ENCODE measurements at places on chromosomes 7 and 10.

GRCh38 chr10:66591865-66592264 is 334.0 kb upstream of the LRRTM3 start:
- DNase-seq: no peak

DNA sequence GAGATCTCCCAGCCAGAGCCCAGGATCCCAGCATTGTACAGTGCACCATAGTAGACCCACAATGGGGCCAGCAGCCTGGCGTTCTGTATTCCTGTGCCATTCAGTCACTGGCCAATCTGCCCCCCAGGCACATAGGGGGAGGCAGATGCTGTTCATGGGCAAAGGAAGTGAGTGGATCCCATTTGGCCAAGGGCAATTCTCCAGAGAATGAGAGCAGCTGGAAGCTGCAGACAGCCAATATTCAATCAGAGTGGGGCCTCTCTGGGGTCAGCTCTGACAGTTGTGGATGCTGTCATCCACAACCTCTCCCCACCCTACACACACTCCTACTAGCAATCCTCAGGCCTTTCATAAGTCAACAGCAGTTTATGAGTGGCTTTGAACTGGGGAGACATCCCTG is 17.5 kb downstream of the STEAP1B start:
- DNase-seq: no peak

GRCh38 chr7:128247640-128248194 is 6.6 kb downstream of the LEP start:
- DNase-seq: peak; percentile 5

DNA sequence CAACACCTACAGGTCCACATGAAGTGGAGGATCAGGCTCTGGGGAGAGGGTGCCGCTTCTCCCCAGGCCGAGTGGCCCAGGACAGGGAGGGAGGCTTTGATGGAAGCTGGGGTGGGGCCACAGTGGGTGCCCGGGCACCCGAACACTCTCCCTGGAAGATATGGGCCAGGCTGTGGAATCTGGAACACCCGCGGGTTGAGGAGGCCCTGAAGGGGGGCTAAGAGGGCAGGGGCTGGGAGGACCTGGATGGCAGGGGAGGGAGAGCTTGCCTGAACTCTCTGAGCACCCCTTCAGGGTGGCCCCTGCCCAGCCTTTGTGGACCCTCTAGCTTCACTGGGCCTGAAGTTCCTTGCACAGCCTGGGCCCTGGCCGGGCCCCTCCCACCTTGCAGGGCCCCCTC is 4.5 kb upstream of the NKX6-2 start:
- DNase-seq: no peak

DNA sequence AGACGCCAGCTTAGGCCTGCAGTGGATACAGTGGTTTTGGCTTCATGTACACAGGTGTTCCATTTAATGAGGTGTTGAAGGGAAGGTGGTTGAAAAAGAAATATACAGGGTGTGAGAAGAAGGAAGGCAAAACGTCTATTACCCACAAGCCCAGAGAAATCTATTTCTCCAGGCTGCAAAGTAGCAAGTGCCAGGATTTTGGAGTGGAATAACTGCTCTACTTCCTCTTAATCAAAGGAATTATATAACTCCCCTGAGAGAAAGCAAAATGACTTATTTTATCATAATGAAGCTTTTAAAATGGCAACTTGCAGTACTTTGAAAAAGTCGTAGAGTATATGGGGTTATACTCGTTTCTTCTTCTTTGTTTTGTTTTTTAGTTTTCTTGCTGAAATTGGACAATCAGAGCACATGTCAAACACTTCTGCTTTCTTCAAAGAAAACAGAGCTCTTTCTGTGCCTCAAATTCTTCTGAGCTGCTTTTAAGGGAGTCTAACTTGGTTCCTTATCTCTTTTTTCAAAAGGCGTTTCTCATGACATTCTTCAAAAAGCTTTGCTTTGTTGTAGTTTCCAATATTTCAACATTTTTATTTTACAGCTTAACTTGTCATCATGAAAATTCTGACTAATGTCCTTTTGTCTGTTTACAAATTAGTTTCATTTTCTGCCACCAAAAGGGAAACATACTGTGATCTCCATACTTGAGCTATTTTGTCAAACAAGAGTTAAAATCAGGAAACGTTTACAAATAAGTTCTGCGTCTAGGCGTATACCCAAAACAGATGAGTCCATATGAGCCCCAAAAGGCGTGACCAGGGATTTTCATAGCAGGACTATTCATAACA is 289.7 kb downstream of the FRMD4A start:
- DNase-seq: no peak

DNA sequence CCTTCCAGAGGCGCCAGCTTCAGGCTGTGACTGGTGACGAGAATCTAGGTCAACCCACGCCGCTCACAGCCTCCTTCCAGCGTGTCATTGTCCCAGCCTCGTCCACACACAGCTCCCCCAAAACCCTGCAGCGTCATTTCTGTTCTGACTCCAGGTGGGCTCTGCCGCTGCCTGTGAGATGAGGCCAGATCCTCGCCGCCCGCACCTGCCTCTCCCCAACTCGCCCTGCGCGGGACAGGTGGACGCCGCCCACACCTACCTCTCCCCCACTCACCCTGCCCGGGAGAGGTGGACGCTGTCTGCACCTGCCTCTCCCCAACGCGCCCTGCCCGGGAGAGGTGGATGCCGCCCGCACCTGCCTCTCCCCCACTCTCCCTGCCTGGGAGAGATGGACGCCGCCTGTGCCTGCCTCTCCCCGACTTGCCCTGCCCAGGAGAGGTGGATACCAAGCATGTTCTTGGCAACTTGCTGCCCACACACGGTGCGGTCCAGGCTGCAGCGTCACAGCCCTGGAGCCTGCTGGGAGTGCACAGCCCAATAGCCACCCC is 32.0 kb upstream of the CFAP46 start:
- DNase-seq: no peak

DNA sequence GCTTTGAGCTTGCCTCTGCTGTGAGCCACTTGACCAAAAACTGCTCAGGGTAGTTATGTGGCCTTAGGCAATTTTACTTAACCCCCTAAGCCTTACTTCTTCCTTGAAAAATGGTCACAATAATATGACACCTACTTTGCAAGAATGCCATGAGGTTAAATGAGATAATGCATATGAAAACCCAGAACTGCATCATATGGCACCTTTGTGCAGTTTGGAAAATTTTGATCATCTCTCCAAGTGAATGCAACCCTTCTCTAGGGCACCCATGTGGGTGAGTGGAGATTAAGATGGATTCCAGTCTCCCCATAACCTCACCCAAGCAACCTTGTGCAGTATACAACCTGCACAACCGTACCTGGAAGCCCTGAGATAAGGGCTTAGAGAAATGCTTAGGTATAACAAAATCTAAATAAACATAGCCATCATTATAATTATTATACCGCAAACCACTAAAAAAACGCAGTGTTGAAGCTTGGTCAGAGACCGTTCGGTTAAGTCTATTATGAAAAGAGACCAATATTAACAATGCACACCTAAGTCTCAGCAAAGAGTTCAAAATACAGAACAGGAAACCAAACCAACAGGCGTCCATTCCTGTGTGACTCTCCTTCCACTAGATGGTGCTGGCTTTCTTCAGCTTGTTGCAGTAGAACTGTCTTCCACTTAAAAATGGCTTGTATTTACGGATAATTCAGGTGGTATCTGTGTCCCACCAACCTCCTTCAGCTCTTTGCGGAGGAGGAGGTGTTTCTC is 21.0 kb upstream of the ASB15 start:
- DNase-seq: no peak

DNA sequence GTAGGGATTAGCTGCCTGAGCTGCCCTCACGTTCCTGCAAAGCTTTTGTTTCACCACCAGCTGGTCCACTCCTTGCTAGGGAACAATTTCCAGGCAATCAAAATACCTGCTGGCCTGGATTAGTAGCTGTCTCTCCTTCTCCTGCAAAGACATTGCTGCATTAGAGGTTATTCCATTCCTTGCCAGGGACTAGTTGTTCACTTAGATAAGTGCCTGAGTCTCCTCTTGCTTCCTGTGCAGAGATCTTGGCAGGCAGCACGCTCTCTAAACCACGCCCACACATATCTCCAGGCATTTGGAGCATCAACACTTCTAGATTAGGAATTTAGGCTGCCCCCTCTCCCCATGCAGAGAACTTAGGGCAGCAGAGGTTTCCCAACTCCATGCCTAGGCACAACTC is 150.4 kb upstream of the SMIM30 start:
- DNase-seq: no peak

- no peak for DNase-seq
These were observed 28.2 kb downstream of the TAS2R41 start for GRCh38 chr7:143505838-143506237.

DNA sequence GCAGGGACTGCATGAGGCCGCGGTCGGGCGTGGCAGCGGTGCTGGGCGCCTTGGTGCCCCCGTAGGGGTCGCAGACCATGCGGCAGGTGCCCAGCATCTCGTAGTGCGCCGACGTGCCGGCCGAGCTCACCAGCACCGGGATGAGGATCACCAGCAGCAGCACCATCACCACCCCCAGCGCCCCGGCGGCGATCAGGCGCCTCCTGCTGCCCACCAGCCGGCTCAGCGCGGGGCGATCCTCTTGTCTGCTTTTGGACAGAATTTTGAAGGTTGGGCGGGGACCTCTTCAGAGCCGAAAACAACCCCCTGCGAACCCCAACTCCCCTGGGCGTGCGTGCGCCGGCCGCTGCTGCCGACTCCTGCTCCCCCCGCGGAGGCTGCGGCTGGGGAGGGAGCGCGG is 779 bp downstream of the C1QL3 start:
- no peak for DNase-seq

GRCh38 chr7:37471619-37472018 is 23.0 kb upstream of the ELMO1 start:
- DNase-seq: no peak

GRCh38 chr7:129202058-129202777 is 13.8 kb downstream of the SMO start:
- no peak for DNase-seq

DNA sequence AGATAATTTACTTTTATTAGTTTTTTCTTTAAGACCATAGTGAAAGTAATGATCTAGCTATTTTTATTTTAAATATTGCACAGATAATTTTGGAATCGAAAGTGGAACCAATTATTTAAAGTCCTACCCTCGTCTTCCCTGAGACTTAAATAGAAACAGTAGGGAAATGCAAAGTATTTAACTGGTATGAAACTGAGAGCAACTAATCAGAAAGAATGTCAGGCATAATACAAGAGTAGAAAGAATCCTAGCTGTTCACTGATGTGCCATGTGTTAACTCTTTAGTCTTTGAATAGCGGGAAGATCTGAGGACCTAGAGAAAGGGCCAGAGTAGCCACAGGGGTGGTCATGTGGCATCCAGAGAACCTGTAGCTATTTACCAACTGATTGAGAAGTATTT is 630.0 kb downstream of the NRG3 start:
- DNase-seq: no peak

- DNase-seq: no peak
These were observed 67.1 kb downstream of the NRF1 start for GRCh38 chr7:129678606-129679005.

- peak; percentile 95 for DNase-seq
These were observed 17.6 kb downstream of the ANXA11 start for GRCh38 chr10:80187465-80188409.

DNA sequence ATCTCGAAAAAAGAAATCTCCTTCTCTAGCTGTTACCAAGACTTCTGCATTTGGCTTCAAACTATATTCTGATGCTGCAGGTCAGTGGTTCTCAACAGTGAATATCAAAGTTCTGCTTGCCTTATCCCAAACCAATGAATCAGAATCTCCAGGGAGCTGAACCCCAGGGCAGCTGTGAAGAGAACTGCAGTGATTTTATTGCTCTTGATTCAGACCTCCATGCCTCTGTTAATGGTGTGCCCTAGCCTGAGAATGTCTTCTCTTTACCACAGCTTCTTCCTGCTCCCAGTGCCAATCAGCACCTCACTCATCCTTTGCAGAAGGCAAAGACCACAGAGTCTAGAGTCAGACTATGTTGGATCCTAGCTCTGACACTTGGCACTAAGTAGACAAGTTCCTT is 46.2 kb upstream of the MRLN start:
- no peak for DNase-seq

GRCh38 chr7:50153148-50153547 is 60.1 kb upstream of the ZPBP start:
- DNase-seq: no peak

DNA sequence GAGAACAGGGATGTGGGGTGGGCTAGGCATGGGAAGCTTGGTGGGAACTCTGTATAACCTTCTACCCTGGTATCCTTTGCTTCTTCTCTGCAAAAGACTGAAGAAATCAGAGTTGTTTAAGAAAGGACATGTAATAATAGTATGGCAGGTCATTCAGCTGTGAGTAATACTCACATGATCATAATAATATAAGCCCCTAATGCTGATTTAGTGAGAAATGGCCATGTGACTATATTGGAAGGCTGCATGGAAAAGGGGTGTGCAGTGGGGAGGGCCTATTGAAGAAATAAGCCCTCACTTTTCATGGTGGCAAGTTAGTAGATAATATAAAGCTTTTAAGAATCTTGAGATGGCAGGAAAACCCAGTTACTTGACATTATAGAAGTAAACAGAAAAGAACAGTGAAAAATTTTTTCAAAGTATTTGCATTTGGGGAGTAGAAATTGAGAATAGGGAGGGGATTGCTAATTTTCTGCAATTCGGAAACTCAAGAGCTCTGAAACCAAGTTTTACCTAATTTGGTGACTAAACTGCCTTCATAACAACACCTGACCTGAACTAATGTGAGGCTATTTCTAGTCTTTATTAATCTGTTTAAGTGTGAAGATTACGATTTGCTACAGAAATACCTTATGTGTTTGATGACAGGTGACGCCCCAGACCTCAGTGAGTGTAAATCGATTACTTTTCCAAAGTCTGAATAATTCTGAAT is 44.4 kb downstream of the ATXN7L1 start:
- no peak for DNase-seq

DNA sequence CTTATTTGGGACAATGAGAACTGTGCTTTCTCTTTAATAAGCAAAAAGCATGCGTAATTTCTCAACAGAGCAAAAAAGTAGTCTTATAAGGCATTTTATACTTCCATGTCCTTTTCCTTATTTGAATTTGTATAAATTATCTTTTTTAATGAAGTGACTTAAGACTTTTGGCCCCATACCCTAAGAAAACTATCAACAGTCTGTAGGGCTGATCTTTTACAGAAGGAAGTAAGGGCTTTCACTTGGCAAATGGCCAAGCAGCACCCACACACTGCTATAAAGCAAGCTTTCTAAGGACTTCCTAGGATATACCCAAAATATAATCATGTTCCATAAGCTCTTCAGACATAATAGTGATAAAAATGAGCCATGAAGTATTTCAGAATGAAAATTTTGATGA is 3.4 kb downstream of the CRPPA start:
- no peak for DNase-seq

- DNase-seq: no peak
These were observed 167.2 kb downstream of the FRMD4A start for GRCh38 chr10:14163377-14164086.

GRCh38 chr10:86443069-86443468 is 76.5 kb upstream of the GRID1 start:
- DNase-seq: no peak

Measured in AML-193 (cell line).